ENCODE measurements at places on chromosomes 1 and 21. TPM values are rescaled to one million over a fixed set of nuclear protein-coding genes. Genes with fewer than 3 reads are reported as not detected.

Gene PDPN
- polyA plus RNA-seq, result not detected

Gene SH2D1B
- polyA plus RNA-seq, result not detected

Gene FAM163A
- polyA plus RNA-seq, result not detected

GRCh38 chr1:215603319-215603718 lies 36.2 kb downstream of the KCTD3 start:
- peaks cover under 1% of the 10 kb centered on the region for H3K4me1 ChIP-seq
- H3K4me3 ChIP-seq, result no peak overlapping the region
- no peak overlapping the region for H3K27ac ChIP-seq
- H3K36me3 ChIP-seq, result peaks cover 3% of the 10 kb centered on the region
- DNase-seq, result no peak

- H3K27ac ChIP-seq, result no peak overlapping the region
- H3K36me3 ChIP-seq, result no peaks in the 10 kb centered on the region
- DNase-seq, result no peak
- no peak overlapping the region for H3K4me3 ChIP-seq
- peaks cover 11% of the 10 kb centered on the region for H3K4me1 ChIP-seq
These were observed 15.5 kb upstream of the GSTM4 start for GRCh38 chr1:109640285-109640865.
